ENCODE measurements at places on chromosomes 1 and 21.

DNA sequence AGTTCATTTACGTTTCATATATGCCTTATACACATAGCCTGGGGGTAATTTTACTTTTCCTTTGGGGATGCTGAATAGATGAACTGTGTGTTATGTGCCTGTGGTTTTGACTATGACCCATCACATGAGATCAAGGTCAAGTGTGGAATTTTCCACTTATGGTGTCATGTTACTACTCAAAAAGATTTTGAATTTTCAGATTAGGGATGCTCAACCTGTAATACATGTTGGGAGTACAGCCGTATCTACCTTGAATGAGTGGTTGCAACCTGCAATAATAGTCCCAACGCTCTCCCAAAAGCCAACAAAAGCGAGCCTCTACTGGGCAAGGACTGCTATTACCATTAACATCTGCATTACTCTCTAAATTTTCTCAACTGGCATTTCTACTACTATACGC is 68.5 kb upstream of the SDC3 start:
- DNase-seq: no peak

- DNase-seq: no peak
Observed at GRCh38 chr1:92482665-92483609, 3.8 kb downstream of the GFI1 start.

DNA sequence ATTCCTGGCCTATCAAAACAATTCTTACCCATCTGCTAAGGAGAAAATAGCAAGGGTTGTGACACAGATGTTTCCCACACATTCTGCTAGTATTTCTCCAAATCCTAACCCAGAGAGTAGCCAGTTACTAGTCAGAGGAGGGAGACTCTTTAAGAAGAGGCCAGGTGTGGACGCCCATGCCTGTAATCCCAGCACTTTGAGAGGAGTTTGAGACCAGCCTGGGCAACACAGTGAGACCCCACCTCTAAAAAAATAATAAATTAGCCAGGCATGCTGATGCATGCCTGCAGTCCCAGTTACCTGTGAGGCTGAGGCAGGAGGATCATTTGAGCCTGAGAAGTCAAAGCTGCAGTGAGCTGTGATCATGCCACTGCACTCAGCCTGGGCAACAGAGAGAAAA is 28.6 kb downstream of the NVL start:
- no peak for DNase-seq

DNA sequence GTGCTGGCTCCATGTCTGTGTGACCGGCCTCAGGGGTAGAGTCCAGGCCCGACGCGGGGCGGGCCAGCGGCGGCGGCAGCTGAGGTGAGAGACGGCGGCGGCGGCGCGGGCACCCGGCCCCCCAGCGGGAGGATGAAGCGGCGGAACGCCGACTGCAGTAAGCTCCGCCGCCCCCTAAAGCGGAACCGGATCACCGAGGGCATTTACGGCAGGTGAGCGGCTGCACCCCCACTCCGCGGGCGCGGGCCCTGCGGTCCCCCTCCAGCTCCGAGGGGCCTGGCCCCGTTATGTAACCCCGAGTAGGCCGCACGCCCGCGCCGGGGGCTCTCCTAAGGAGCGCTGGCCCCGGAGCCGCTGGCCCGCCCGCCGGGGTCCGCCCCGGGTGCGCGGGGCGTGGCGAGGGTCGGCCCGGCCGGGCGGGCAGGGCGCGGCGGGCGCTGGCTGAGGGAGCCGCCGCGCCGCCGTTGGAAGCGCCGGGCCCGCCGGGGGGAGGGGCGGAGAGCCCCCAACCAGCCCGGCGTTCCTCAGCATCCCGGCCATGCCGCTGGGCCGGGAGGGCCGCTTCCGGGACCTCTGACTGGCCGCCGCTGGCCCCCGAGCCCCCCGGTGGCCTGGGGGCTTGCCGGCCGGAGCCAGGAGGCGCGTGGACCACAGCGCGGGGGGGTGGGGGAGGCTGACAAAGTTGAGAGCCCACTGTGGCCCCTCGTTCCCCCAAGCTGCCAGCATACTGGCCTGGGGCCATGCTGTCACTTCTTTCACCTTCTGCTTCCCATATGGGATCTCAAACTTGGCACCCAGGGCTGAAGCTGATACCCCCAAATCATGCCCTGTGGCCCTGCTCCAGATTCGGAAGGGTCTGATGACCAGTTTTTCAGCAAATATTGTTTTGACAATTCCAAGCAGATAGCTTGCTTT is 527 bp downstream of the MACO1 start:
- no peak for DNase-seq

DNA sequence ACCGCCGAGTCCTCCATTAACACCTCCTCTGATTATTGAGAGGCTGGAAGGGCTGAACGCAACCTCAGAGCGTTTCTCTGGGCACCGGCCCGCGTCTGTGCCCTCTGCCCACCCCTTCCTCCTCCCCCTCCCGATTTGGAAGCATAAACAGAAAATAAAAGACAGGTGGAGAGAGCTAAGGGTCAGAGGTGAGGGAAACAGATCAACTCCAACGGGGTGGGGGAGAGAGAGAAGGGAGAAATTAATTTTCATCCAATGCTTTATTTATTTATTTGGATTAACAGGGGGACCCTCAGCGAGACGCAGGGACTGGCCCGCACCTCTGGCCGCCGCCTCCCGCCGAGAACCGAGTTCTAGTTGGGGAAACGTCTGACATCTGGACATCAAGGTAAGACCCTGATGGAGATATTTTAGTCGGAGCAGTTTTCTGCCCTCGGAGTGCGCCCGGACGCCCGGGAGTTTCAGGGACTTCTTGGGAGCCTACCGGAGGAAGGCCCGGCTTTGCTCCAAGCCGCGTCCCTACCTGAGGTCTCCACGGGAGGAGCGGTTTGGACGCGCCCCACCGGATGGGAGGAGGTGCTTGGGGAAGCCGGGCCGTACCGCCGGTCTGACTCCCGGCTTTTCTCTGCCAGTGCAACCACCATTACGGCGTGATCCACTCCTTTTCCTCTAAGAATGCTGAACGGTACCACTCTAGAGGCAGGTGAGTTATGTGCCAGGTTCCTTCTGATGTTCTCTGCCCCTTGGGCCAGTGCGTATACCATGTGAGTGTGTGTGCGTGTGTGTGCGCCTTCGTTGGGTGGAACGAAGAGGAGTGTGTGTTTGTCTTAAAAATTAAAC is 5.1 kb upstream of the LHX9 start:
- DNase-seq: no peak

- no peak for DNase-seq
Observed at GRCh38 chr1:164567774-164568173, 8.8 kb downstream of the PBX1 start.

DNA sequence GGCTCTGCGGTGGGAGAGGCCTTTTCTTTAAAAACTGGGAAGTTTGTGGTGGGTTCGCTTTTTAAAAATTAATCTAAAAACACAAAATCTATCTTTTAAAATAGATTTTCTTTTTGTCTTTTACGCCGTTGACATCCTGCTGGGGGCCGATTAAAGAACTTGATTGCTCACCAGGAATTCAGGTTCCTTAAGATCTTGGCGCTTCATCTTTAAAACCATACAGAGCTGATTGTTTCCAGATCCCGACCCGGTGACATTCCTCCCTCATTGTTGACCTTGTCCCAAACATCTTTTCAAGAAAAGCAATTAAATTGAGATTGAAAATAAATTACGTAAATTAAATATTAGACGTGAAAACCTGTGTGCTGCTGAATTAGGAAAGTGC is 546 bp upstream of the ZNF697 start:
- no peak for DNase-seq

DNA sequence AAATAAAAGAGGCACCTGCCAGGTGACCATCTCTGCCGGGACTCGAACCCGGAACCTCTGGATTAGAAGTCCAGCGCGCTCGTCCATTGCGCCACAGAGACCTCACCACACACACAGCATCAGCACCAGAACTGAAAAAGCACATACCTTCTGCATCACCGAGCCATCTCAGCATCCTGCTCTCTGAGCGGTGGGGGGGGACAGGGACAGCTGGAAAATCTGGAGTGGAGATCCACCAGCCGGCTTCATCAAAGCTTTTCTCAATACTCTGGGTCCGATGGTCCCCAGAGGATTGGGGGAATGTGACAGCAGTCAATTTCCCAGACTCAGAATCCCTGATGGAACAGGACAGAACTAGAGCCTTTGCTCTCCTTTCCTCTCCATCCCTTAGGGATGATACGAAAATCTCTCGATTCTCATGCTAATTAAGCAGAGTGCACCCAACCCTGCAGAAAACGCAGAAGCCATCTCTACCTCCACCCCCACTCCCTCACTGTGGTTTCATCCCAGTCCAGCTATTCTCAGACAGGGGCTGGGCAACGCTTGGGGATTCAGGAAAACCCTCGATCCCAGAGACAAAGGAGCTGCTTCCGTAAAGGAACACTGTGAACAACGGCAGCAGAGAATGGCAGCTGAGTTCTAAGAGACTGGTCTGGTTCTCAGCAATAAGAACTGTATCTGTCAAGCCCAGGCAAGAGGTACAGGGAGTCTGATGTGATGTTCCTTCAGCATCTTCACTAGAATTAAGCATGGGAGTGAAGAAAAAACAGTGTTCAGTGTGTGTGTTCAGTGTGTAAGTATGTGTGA is 29.6 kb upstream of the CADM3 start:
- no peak for DNase-seq

- no peak for DNase-seq
Observed at GRCh38 chr1:227901239-227901905, 46.4 kb downstream of the WNT9A start.

- DNase-seq: no peak
Observed at GRCh38 chr1:71054281-71054731, 6.7 kb upstream of the PTGER3 start.

DNA sequence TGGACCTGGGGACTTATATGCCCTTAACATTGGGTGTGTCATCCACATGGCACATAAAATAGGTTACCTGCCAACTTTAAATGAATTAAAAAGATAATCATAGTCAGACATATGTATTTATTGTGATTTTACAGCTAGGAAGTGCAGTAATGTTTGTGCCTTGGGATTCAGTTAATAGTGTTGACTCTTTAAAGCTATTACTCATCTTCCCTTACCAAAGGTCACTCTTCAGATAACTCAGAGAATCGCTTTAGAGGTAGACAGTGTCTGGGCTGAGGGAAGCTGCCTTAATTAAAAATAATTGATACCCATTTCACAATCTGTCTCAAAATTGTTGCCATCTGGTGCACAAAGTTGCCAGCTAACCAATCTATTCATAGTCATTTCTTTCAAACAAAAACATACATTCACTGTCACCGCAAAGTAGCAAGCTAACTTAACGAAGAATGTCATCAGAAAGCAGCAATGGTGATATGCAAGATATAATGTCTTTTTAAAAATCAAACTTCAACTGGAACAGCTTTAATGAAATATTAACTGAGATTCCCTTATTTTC is 3.0 kb upstream of the KRTAP15-1 start:
- no peak for DNase-seq

DNA sequence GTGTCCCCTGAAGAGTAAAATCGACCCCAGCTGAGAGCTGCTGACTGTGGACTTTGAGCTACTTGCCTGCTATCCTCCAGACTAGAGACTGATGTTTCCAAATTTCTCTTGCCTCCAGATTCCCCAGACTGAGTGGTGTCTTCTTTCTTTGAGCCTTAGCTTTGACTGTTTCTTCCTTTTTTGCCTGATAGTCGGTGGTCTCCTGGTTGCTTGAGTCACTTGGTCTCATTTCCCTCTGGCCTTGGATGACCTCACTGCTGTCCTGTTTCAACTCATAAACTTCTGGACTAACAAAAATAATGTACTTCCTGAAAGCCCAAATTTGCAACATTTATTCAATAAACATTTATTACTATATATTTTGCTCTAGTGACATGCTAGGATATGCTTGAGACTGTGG is 52.9 kb upstream of the DIPK1A start:
- no peak for DNase-seq

DNA sequence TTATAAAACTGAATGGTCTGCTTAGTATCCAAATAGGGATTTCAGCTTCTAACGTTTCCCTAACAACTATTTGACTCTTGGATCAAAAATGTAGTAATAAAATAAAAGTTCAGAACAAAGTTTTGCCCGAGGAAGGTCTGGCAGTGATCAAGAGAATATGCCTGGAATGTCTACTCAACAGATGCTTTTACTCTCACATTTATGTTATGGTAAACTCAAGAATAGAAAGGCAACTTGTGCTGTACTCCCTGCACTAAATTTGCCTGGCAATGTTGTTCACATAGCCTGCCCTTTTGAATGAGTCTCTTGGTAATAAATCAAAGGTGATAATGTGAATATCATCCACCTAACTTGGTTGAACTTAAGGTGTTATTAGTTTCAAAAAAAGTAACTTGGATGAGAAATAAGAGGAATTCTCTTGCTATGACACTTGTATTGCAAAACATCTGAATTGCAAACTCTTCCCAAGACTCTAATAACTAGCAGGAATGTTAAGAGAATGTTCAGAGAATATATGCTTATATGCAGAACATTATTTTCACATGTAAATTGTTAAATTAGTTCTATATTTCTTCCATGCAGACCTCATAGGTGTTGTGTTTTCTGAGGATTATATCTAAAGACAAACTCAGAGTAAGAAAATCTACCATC is 215.8 kb downstream of the COL24A1 start:
- no peak for DNase-seq
